ENCODE measurements at places on chromosomes 1 and 21.

GRCh38 chr1:161972828-161973227 lies 50.8 kb downstream of the OLFML2B start:
- DNase-seq = no peak

DNA sequence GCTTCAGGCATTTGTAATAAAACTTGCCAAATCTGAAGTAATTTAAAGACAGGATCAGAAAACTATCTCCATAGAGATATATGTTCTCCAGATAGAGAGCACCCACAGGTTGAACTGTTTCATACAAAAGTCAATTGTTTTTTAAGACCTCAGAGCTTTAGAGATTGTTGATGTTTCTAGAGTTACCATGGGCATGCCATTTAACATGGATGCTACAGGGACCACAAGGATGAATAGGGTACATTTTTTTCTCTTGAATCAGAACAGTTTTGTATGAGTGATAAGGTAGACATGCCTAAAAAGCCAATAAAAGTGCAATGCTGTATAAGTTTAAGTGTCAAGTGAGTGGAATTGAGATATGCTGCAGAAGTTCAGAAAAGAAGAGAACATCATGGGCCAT lies 511.0 kb upstream of the CAMK1G start:
- no peak for DNase-seq

DNA sequence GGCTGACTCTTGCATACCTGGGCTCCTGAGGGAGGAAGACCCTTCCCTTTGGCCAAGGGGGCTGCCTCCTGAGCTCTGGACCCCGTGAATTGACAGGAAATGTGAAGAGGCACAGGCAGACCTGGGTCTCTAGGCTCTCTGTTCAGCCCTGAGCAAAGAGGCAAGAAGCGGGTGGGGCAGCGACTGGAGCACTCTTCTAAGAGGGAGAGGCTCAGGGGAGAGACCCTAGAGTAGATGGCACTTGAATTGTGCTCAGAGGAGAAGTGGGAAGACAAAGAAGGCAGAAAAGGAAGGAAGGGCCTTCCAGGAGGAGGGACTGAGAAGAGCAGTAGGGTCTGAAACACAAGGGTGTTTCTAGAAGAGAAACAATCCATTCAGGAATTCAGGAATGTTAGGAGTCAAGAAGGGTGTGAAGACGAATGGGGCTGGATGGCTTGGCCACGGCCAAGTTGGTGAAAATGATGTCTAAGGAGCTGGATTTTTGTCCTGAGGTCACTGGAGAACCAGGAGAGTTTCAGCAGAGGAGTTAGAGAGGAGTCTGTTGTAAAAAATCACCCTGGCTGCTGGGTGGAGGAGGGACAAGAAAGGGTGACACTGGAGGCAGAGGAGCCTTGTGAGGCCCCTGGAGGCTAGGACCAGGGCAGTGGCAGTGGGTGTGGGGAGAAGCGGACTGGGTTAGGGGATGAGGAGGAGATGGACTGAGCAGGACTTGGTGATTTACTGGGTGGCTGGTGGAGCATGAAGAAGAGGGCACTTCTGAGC lies 5.3 kb downstream of the TIE1 start:
- no peak for DNase-seq

- DNase-seq = no peak
Measured at GRCh38 chr1:244839656-244840055, 4.2 kb downstream of the COX20 start.

DNA sequence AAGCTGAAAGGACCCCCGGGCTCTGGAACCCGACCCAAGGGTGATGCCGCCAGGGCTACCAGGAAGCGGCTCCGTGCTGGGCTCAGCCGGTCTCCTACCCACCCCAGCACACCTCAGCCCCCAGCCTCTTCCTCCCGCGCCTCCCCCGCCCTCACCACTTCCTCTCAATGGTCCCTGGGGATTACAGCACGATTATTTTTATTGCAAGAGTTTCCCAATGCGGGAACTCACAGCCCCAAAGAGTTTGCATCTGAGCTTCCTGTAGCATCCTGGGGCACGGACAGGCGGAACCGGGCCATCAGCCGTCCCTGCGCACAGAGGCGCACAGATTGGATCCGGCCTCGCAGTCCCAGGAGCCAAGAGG lies 8.7 kb upstream of the SLX9 start:
- DNase-seq = no peak

DNA sequence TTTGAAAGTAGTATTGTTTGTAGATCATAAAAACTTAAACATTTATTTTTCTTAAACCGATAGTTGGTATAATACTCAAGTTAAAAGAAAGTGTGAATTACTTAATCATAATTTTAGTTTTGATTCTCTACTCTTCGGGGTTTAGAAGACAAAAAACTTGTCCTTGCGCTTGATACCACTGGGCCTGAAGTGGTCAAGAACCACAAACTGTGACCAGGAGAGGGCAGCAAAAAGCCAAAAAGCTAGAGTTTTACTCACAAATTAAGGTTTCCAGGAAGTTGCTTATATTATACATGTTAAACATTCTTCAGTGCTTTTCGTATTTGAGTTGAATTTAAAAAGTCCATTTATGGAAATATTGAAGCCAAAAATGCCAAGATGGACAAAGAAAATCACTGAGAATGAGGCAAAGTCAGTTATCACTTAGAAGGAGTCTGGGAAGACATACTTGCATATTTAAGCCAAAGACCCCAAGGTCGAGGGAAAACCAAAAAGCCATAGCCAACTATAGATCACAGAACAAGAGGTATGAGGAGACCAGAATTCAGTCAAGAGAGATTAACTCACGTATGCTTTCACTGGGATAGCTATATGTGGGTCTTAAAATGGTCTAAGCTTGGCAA lies 34.2 kb downstream of the EFCAB7 start:
- DNase-seq = peak; percentile 32

DNA sequence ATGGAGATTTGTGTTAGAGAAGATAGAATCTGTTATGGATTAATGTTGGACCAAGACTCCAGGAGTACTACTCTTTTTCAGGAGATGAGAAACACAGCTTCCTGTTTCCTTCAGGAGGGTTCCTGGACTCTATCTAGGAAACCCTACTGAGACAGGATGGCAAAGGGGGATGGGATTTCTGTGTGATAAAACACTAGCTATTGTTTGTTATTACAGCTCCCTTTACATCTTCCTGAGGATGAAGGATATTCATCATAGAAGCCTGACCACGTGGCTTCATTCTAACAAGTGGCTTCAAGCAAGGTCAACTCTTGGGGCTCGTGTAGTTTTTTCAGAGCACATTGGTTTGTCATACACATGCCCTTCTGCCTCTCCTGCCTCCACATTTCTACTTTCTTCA lies 33.3 kb downstream of the RGL1 start:
- no peak for DNase-seq

DNA sequence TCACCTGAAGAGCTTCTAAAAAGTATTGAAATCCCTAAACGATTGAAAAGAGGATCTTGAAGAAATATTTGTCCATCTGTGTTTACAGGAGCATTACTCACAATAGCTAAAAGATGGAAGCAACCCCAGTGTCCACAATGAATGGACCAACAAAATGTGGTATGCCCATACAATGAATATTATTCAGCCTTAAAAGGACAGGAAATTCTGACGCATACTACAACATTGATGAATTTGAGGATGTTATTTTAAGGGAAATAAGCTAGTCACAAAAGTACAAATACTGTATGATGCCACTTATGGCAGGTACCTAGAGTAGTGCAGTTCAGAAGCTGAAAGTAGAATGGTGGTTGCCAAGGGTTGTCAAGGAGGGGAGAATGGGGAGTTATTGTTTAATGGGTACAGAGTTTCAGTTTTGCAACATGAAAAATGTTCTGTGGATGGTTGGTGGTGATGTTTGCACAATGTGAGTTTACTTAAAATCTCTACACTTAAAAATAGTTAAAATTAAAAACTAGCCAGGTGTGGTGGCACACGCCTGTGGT lies 37.1 kb upstream of the GADD45A start:
- DNase-seq = no peak

GRCh38 chr1:235067396-235068157 lies 61.1 kb downstream of the TOMM20 start:
- DNase-seq = no peak

GRCh38 chr1:157240495-157241184 lies 102.4 kb upstream of the ETV3 start:
- no peak for DNase-seq

DNA sequence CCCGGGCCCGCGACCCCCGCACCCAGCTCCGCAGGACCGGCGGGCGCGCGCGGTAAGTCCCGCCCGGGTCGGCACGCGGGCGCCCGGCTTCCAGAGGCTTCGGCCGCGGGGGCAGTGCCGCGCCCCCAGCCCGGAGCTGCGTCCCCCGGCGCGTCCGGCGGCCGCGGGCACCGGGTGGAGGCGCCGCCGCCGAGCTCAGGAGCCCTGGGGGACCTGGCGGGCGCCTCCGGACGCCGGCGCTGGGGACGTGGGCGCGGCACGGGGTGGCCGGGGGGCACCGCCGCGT lies 227 bp downstream of the NBL1 start:
- DNase-seq = no peak

DNA sequence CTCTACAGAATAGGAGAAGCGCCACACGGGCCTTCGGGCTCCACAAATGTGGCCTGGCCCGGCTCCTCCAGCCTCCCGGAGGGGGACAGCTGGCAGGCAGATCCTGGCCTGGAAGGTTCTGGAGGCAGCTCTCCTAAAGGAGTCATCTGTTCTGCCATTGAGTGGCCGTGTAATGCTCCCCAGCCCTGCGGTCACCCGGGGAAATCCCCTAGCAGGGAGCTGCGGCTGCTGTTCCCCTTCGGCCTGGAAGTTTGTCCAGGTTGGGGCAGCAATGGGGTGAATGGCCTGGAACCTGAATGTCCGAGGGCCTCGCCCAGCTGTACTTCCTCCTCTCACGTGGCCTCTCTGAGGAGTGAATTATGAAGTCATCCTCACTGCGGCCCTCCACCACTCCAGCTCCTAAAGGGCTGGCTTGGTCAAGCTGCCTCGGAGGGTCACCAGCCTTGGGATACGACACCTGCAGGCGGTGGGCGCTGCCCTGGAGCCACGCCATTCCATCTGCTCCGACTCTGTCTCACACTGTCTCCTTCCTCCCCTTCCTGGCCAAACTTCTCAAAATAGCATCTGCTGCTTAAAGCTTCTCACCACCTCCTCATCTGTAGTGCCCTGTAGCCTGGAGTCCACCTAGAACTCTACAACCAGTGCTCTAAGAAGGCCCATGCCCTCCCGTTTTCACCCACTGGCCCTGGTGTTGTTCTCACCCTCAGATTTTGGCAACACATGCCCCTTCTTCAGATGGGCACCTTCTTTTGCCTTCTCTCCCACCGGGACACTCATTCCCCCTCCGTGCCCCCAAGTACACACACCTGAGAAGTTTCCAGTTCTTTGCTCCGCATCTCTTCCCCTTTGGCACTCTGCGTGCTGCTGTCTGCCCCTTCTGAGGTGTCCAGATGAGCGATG lies 54.4 kb upstream of the TMPRSS2 start:
- DNase-seq = no peak

DNA sequence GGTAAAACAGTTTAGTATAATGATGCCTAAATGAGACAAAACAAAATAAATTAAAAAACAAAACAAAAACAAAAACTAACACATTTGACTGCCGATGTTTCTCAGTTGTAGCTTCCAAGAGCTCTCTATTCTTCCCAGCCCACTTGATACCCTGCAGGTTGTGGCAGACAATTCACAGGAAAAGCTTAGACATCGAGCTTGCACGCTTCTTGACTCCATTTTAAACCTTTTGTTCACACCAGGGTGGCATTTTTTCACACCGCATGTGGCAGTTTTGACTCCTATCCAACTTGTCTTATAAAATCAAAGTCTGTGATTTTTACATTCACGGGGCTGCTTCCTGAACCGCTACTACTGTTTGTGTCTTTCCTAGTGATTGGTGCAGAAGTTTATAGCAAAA lies 575.9 kb downstream of the USP25 start:
- DNase-seq = no peak
